ENCODE measurements at places on chromosomes 7 and 10.
A peak's percentile ranks its signal among the peaks of the same experiment; 100 is the strongest.

- no peak for DNase-seq
Observed at GRCh38 chr10:11824825-11825224, 1.7 kb downstream of the PROSER2 start.

DNA sequence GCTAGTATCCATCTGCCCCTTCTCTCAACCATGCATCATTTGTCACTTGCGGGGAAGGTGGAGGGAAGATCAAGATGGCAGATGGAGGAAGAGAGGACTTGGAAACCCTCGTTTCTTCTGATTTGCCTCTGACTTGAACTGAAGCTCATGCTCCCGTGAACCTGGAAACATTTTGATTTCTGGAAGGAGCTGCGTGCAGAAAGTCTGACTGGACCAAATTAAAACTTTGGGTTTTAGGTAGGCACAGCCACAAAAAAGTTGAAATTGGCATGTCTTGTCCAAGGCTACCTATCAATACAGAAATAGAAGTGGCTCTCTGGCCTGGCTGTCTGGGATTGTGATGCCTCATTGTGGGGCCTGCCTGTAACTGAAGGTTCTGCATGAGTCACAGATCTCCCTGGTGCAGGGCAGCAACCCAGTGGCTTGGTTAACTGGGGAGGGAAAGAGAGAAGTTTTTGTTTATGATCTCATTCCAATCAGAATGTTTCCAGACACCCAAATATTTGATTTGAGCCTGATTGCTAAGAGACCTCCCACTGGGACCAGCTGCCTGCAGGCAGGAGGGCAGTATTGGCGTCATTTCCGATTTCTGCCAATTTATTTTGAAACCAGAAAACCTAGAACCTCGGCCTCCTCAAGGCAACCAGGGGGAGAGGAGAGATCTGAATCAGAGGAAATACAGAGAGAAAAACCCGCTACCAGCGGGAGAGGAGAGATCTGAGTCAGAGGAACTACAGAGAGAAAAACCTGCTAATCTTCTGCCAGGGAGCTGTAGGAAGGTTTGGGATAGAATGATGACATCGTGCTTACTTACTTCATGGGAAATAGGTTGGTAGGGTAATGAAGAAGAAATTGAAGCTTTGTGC lies 363.6 kb downstream of the ANKRD30A start:
- no peak for DNase-seq

GRCh38 chr10:80751940-80752339 lies 214.2 kb downstream of the SH2D4B start:
- DNase-seq = no peak

GRCh38 chr7:30904561-30904960 lies 7.1 kb upstream of the AQP1 start:
- no peak for DNase-seq

DNA sequence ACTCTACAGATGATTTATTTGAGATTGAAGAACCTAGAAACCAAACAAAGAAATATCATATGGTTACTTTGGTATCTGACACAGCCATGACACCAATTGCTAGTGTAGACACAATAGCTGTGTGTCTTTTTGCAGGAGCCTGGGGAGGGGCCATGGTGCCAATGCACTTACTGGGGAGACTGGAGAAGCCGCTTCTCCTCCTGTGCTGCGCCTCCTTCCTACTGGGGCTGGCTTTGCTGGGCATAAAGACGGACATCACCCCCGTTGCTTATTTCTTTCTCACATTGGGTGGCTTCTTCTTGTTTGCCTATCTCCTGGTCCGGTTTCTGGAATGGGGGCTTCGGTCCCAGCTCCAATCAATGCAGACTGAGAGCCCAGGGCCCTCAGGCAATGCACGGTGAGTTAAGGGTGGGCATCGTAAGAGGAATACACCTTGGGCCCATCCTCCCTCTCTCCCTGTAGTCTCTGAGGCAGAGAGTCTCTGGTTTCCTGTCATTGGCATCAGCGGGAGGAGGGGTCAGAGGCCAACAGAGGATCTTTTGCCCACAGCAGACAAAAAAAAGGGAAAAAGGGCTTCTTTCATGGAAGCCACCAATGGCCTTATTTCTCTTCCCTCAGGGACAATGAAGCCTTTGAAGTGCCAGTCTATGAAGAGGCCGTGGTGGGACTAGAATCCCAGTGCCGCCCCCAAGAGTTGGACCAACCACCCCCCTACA lies 1.2 kb downstream of the TMEM139 start:
- DNase-seq = peak; percentile 54

DNA sequence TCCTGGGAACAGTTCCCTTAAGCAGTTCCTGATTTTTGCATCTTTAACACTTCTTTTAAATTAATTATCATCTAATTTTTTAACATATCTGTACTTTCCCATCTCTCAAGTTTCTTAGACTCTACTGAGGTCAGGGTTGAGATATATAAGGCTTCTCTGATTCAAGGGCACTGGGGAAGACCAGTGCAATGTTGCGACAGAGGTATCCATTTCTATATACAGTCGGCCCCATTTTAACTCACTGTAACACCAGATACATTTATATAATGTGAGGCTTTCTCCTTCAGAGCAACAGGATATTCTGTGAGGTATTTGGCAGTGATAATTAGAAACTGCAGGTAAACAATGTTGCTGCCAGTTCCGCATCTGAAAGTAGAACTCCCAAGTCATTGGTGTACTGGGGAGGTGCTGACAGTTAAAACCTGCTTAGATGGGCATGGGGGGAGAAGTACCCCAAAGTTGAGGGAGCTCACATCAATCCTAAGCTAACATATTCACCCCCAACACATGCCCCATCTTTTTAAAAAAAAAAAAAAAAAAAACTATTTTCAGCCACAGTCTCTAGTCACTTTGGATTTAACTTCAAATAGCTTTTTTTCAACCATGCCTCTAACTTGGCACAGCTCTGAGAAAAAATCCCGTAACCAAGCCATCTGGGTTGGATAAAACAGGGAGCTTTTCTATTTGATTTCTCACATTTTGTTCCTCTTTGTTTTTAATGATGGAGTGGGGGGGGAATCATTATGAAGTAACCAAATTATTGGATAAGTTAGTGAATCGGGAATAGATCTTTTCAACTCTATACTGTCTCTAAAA lies 62.9 kb downstream of the REEP3 start:
- DNase-seq = no peak

- no peak for DNase-seq
Observed at GRCh38 chr7:127731431-127732080, 79.6 kb downstream of the SND1 start.

GRCh38 chr7:35576031-35576573 lies 118.8 kb downstream of the HERPUD2 start:
- peak; percentile 2 for DNase-seq

DNA sequence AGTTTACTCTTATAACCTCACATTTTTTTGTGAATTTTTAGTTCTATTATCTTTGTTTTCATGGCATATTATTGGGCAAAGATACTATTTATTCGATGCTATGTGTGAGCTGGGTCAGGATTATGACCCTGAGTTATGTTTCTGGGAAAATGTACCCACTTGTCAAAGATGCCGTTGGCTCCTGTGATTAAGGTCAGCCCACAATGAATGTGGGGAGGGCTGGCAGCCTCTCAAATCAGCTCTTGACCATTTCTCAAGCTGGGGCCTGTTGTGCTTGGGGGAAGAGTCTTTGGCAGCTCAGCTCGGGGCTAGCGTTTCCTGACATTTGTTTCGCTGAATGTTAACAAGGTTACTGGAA lies 97.5 kb downstream of the TCF7L2 start:
- DNase-seq = peak; percentile 59
